ENCODE measurements at places on chromosomes 5 and 9.
A peak's percentile ranks its signal among the peaks of the same experiment; 100 is the strongest.

GRCh38 chr5:124796495-124796894 is 50.1 kb upstream of the ZNF608 start:
- no peak for DNase-seq

- DNase-seq: no peak
These were observed 588 bp downstream of the TRAF2 start for GRCh38 chr9:136886610-136887597.

DNA sequence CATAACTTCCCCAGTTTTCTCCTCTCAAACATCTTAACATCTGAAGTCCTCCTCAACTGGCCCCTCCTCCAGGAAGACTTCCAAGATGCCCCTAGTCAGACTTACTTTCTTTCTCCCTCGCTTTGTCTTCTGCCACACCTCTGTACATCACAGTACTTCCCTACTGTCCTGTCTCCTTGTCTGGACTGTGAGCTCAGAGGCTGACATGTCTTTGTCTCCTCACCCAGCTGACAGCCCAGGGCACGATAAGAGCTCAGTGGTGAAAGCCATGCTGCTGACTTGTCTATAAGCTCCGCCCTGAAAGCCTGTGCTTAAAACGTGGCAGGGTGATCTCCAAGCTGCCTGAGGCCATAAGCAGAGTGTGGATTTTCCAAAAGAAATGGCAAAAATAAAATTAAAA is 33.0 kb upstream of the SLC25A51 start:
- DNase-seq: no peak

DNA sequence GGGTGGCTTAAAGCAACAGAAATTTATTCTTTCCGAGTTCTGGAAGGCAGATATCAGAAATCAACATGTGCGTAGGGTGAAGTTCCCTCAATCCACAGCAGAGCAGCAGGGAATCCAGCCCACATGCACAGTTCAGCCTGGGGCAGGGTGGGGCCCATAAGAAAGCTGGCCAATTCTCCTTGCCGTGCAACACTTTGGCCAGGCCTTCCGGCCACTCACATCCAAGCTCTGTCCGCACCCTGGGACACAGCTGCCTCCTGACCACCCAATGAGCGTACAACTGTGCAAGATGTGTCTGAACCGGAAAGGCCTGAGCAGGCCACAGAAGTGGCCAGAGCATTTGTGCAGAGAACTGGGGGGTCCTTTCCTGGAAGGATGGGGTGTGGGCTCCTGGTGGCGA is 274.9 kb downstream of the GADD45G start:
- no peak for DNase-seq

DNA sequence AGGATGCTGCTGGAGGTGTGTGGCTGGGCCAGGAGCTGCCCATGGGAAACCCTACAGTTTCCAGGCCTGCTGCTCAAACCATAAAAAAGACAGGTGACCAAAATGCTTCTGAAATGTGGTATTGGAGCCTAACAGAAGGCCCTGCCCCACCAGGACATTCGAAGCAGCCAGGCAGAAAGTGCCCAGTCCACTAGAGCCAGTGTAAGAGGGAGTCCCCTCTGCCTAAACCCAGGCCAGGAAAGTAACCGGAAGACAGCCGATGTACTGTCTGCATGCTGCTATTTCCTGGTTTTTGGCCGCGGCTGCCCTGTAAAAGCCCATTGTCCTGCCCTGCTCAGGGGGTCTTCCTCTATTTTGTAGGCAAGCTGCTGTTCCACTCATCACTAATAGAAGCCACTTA is 150.7 kb upstream of the IRX2 start:
- no peak for DNase-seq

- DNase-seq: no peak
These were observed 797 bp upstream of the FBXO38 start for GRCh38 chr5:148382961-148383360.

GRCh38 chr5:168216989-168217388 is 74.5 kb upstream of the WWC1 start:
- DNase-seq: no peak

GRCh38 chr9:111959468-111960359 is 63.1 kb downstream of the UGCG start:
- DNase-seq: peak; percentile 99

DNA sequence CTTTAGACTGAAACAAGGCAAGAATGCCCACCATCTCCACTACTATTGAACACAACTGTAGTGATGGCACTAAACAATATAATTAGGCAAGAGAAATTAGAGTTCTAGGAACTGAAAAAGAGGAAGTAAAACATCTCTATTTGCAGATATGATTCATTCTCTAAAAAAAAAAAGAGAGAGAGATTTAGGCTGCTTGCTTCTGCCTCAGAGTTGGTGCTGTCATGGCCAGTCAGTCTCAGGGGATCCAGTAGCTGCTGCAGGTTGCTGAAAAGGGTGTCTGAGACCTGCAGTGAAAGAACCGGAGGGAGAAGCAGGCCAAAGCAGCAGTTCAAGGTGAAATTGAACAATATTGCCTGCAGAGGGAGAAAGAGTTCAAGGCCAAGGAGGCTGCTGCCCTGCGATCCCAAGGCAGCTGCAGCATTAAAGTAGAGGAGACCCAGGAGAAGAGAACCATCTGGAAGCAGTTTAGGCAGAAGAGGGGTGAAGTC is 72.5 kb downstream of the AP3B1 start:
- DNase-seq: no peak

DNA sequence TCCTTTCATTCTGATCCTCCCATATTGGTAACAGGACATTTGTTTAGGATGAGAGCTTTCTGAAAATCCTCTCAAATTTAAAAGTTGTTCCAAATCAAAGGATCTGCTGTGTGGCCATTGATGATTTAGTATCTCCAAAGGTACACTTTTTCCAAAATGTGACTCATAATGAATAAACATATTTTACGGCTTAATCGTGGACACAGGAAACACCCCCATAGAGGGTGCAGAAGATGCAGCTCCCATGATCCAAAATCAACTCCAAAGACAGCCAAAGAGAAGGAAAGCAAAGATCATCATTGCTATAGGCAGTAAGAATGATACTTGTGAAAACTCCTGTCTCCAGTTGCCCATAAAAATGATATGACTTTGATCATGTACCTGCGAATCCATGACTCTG is 239.7 kb downstream of the PIK3R1 start:
- DNase-seq: no peak

DNA sequence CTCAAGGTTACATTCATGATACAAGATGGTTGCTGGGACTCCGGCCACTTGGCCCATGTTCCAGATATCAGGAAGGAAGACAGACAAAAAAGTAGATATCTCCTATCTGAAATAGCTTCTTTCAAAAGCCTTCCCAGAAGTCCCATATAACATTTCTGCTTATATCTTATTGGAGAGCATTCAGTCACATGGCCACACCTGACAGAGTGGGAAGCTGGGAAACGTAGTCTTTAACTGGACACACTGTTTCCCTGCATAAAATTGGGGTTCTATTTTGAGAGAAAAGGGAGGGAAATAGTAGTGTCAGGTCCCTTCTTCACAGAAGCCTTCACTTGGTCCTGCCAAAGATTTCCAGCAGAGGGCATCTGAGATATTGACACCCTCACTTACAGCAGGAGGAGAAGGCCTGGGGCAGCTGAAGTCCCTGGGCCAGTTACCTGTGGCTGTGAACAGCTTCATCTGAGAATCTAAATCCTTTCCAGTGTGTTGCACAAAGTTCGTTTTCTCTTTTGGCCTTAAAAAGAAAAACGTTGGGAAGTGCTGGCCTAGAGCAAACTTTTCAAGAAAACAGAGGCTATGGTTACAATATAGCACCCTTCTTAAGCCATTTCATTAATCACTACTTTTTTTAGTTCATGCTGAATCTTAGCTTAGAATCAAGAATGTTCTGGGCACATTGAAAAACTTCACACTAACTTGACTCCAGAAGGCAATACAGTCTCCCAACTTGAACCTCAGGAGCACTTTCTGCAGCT is 33.5 kb downstream of the SPEF2 start:
- no peak for DNase-seq

GRCh38 chr9:38382141-38382540 is 10.4 kb upstream of the ALDH1B1 start:
- no peak for DNase-seq

- DNase-seq: no peak
These were observed 329 bp downstream of the CDC23 start for GRCh38 chr5:138212828-138213160.

- no peak for DNase-seq
These were observed 131.4 kb downstream of the CCDC192 start for GRCh38 chr5:127834554-127834953.

GRCh38 chr5:65103756-65104440 is 335.2 kb downstream of the CWC27 start:
- DNase-seq: no peak

DNA sequence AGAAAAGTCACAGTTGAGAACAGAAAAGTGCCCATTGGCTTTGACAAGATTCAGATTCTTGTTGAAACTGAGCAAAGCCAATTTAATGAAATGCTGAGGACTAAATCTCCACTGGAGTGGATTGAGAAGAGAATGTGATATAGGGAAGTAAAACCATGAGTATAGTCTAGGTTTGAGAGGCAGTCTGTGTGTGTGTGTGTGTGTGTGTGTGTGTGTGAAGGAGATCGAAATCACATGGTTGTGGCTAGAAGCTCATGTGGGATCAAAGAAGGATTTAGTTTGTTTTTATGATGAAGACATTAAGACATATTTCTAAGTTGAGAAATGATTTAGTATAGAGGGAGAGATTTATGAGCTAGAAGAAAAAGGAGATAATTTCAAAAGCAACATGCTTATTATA is 275.7 kb upstream of the DAB2 start:
- DNase-seq: no peak

DNA sequence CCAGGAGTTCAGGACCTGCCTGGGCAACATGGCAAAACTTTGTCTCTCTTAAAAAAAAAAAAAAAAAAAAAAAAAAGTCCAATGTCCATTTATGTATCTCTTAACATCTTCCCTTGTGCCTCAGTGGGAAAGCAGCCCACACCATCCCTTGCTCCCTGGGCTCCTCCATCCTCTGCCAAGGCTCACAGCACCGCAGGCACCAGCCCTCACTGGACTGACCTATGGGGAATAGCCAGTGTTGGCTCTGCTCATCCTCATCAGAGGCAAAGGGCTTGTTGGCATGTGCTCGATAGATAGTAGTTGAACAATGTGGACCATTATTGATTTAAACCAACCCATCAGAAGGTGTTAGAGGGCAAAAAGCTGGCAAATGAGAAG is 61.8 kb upstream of the LRRTM2 start:
- no peak for DNase-seq

DNA sequence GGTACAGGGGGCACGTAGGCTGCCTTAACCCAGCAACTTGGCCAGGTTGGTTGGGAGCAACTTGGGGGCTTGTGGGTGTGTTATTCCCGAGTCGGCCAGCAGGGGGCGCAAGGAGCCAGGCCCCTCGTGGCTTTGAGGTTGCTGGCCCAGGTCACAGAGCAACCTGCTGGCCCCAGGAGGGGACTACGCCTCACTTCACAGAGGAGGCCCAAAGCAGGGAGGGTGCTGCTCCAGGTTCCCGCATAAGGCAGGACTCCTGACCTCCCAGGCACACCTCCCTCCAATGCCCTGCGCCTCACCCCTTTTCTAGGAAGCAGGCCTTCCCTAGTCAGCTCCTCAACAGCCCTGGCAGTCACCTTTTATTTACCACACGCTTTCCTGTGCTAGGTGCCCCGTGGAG is 18.1 kb downstream of the KYAT1 start:
- DNase-seq: no peak

GRCh38 chr5:89071101-89071940 is 188.3 kb upstream of the MEF2C start:
- DNase-seq: no peak

GRCh38 chr5:73122875-73123810 is 2.8 kb downstream of the TMEM171 start:
- no peak for DNase-seq

DNA sequence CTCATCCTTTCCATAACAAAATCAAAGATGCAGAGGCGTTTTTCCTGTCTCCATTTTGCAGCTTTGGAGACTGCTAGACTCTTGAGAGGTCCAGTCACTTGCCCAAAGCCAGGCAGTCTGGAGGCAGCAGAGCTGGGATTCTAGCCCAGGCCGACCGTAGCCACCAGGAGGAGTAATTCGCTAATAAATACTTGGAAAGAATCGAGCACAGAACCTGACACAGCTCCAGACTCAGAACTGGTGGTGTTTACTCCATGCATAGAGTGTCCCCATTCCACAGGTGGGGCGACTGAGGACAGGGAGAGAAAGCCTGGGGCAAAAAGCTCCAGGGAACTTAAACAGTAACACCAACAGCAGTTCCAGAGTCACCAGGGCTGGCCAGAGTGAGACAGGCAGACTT is 10.7 kb upstream of the CERCAM start:
- no peak for DNase-seq

GRCh38 chr9:136310273-136311030 is 6.6 kb upstream of the CCDC187 start:
- DNase-seq: no peak

GRCh38 chr9:98256756-98257155 is 1.3 kb upstream of the TBC1D2 start:
- no peak for DNase-seq

DNA sequence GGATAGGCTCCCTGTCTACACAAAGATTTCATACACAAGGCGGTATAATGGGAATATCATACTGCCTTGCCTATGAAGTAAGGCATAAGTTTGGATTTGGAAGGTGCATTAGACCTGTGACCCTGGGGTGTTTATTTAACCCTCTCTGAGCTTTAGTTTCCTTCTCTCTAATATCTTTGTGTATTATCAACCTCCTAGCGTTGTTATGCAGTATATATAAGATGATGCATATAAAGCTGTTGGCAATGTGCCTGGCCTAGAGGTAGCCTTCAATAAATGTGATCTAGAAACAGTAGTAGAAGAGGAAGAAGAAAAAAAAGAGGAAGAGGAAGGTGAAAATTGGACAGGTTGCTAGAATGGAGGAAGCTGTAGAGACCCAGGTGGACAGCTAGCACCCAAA is 311.6 kb upstream of the CLINT1 start:
- DNase-seq: no peak

GRCh38 chr9:71446106-71446472 is 322.2 kb downstream of the CEMIP2 start:
- no peak for DNase-seq

GRCh38 chr9:6443661-6444060 is 30.7 kb downstream of the UHRF2 start:
- no peak for DNase-seq

DNA sequence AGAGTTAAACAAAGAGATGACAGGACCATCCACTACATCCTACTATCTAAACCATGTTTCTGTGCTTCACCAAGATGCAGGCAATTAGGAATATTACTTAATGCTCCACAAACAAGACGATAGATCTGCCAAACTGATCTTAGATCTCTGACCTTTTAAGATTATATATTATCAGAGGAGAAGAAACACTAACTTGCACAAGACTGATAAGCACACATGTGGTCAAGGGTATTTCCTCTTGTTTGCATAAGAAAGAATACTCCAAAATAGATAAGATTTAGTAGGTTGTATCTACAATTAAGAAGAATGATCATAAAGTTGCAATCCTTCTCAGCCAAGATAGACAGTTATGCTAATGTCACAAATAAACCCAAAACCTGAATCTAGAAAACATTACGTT is 601.0 kb upstream of the ACO1 start:
- no peak for DNase-seq

DNA sequence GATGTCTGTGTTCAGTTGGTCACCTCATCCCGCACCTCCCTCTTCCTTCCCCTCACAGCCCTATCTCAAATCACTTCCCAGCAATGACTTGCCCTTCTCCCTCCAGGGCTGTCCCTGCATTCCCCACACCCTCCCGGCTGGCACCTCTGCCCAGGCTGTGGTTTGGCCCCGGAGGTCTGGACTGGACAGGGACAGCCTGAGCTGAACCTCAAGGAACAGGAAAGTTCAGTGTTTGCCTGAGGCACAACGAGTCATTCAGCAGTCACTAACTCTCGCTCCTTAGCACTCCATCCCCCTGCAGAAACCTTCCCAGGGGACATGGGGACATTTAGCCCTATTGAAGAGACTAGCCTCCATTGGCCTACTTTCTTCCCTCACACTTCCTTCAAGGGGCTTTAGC is 58.3 kb upstream of the MAP3K1 start:
- DNase-seq: peak; percentile 20

Data from epithelial cell of prostate (primary cell).